Activated T-helper 9 cell treated with anti-CD3 and anti-CD28 coated beads, Interleukin-2, amount 50 U/mL, for 16 hours (primary cell): ENCODE measurements at places on chromosomes 4 and X.

DNA sequence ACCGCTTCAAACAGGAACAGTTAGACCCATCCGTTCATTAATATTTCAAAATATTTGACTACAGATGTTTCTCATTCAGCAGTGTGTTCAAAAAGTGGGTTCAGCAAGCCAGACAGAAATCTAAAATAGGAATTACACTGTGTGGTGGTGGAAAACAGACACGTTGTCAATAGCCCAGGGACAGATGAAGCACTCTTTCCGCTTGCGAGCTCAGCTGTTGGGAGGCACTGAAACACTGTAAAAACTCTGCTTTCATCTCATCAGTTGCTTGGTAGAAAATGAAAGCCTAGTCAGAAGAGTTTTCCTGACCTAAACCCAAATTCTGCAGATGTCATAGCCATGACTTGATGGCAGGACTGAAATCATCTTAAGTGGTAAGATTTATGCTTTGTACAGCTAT, 38.5 kb downstream of the LRP2BP start:
- no peak for DNase-seq

GRCh38 chr4:170110285-170110672, 20.5 kb upstream of the AADAT start:
- no peak for DNase-seq

- DNase-seq: no peak
Measured at GRCh38 chr4:85783483-85783882, 308.5 kb downstream of the ARHGAP24 start.

GRCh38 chr4:102355748-102356147, 10.5 kb upstream of the SLC39A8 start:
- DNase-seq: no peak

DNA sequence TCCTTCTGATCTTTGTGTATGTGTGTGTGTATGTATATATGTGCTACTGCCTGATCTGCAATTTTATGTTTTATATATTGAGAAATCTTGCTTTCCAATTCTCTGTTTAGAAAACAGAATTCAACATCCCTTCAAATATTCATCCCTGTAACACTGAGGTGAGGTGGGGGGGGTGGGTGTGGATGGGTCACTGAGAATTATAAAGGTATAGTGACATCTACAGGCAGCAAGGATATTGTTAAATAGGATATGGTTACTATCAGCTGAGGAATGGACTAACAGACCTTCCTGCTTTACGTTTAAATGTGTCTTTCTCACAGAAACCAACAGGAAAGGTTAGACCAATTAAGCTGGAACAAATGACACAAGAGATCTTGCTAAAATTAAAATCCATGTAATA, 19.0 kb upstream of the MAGEB2 start:
- no peak for DNase-seq

DNA sequence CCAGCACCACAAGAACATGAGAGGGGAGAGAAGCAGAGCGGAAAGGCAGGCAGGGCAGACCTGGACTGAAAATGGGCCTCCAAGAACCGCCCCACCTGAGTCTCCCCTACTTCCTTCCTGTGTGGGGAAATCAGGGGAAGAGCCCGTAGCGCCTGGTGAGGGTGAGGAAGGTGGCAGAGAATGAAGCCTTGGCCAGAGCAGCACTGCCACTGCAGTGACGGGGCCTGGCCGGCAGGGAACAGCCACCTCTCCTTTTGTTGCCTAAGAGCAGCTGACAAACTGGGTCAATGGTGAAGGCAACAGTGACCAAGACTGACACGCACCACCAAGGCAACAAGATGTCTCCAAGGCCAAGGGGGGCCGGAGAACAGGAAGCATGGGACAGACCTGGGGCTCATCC, 58.4 kb upstream of the CBR4 start:
- no peak for DNase-seq

- DNase-seq: peak; percentile 41
Measured at GRCh38 chrX:41384051-41384705, 50.2 kb downstream of the DDX3X start.

DNA sequence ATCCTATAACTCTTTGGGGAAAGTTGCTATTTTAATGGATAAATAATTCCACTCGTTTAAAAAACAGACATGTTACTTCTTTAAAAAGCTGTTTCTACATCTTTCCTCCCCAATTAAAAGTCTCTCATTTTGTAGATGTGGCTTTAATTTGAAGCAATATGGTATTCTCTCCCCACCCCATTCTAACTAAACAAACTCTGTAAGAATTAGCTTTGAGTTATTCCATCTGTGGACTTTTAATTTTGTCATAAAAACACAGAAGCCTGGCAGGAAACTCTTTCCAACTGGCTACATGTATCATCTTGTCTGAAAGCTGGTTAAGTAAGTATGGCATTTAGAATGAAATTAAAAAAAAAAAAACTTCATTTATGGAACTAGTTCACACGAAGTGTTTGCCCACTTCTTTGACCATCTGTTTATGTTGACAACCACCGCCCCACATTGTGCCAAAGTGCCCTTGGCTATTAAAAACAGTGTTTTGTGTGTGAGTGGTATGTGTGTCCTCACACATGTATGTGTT, 140.3 kb downstream of the NAA11 start:
- no peak for DNase-seq

- DNase-seq: no peak
Measured at GRCh38 chrX:31272472-31272775, 200.6 kb upstream of the FTHL17 start.

GRCh38 chr4:153643406-153644383, 40.4 kb upstream of the TLR2 start:
- no peak for DNase-seq

GRCh38 chrX:36861601-36862000, 146.6 kb upstream of the FAM47C start:
- no peak for DNase-seq

- no peak for DNase-seq
Measured at GRCh38 chr4:11881947-11882346, 453.3 kb upstream of the HS3ST1 start.

- DNase-seq: no peak
Measured at GRCh38 chr4:36786519-36786918, 458.0 kb upstream of the NWD2 start.

- DNase-seq: no peak
Measured at GRCh38 chrX:44529310-44529709, 13.3 kb downstream of the FUNDC1 start.

DNA sequence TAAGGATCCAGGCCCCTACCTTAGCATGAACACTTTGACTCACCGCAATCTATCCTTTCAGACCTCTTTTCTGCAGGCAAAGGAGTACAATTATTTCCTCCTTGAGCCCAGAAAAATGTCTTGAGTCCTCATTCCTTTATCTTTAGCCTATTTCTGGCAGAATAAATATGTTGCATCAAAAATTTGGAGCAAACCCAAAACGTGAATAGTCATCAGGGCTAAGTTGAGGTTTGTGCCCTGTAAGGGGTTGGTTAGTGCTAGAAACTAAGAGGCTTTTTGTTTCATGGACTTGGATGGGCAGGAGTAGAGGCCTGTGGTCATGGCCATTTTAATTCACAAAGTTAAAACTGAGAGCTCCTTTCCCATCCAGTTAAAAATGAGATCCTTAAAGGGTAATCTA, 460.3 kb downstream of the GBA3 start:
- DNase-seq: no peak

DNA sequence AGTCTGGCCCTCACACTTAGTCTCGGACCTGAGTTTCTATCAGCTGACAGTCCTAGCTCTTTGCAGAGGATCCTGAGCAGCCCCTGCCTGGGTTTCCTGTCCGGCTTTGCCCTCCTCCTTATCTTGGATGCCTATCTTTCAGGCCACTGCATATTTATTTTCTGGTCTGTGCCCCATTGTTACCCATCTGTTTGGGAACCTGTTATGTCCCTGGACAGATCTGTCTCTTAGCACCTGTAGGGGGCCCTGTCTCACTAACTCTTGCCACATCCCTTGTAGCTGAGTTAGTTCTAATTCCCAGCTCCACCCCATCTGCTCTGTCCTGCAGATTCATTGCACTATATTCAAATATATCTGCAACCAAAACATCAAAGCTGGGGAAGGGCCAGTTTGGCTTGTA, 514.9 kb upstream of the LCORL start:
- no peak for DNase-seq

DNA sequence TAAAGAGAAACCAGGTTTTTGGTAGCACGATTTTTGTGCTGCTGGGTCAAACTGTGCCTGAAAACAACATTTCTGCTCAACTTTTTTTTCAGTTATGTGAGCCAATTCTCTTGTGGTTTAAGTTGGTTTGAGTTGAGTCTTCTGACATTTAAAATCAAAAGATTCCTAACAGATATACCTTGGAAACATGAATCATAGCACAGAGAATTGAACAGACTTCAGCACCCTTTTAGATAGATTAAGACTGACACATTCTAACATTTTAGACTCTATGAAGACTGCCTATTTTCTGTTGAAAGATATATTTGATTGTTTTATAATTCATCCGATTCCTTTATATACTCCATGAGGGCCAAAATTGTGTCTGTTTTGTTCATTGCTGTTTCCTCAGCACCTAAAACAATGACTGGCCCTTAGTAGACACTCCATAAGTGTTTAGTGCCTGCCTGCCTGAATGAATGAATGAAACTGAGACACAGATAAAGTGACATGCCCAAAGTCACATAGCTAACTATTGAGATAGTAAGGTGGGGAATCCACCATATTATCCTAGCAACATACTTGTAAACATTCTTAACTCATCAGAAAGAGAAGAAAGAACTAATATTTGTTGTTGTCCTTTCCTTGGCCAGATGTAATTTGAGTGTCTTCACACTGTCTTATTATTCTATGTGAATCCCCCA, 624.0 kb downstream of the MID1IP1 start:
- no peak for DNase-seq

GRCh38 chr4:78162821-78163220, 105.7 kb downstream of the FRAS1 start:
- DNase-seq: no peak

GRCh38 chr4:26020083-26020668, 106.2 kb downstream of the SMIM20 start:
- no peak for DNase-seq

DNA sequence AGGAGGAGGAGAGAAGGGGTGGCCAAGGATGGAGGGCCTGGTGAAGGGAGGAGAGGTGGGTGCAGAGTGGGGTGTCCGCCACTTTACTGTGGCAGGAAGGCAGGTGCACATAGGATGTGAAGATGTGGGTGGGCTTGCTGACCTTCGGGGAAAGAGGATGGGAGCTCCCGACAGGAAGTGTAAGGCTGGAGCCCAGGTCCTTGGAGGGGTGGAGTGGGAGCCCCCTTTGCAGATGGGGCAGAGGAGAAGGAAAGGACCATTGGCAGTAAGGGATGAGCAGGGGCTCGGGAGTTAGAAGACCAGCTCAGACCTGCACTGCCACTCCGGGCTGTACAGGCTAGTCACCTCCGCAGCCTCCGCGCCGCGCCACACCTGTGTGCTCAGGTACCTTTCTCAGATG, 89.5 kb downstream of the EVC start:
- DNase-seq: no peak

GRCh38 chr4:89879215-89879614, 15.4 kb upstream of the MMRN1 start:
- no peak for DNase-seq

- no peak for DNase-seq
Measured at GRCh38 chr4:186651624-186652023, 72.0 kb downstream of the FAT1 start.

GRCh38 chr4:7831330-7831729, 108.3 kb downstream of the AFAP1 start:
- DNase-seq: peak; percentile 33

- DNase-seq: no peak
Measured at GRCh38 chrX:44989995-44990770, 117.2 kb downstream of the KDM6A start.

DNA sequence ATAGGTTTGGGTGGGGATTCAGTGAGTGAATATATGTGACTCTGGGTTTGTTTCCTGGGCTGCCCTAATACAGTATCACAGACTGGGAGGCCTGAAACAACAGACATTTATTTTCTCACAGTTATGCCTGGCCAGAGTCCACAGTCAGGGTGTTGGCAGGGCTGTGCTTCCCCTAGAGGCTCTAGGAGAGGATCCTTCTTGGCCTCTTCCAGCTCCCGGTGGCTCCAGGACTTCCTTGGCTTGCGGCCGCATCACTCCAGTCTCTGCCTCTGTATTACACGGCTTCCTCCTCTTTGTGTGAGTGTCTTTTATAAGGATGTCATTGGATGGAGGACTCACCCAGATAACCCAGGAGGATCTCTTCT, 5.2 kb upstream of the JAKMIP1 start:
- no peak for DNase-seq

DNA sequence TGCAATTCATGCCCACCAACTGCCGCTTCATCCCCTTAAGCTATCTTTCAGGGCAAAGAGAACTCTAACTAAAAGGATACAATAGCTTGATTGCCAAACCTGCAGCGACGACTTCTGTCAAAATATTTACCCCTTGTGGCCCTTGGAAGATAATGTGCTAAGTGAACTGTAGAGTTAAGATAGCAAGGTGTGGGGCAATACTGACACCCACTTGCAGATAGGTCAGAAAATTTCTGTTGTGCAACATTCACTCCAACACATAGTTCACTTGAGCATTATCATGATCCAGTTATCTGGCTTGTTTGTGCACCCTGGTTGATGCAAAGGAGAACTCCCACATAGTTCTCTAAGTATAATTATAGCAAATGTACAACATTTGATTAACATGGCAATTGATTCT, 55.6 kb downstream of the RHOXF2B start:
- DNase-seq: no peak

GRCh38 chr4:102862016-102862415, 6.8 kb upstream of the CISD2 start:
- DNase-seq: no peak

DNA sequence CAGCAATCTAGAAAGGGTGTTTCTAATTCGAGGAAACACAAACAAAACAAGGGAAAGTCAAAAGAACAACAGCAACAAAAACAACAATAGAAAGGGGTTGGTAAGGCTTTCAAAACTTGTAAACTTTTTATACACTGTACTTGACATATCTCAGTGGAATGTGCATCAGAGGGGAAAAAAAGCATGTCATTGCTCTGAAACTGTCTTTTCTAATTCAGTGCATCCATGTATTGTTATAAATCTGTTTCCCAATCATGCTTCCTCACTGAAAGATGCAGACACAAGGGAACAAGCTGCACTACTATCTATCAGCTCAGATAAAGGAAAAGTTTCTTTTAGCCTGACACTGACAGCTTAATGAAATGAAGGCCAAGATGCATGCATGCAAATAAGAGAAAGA, 44.2 kb upstream of the PCDH18 start:
- no peak for DNase-seq

DNA sequence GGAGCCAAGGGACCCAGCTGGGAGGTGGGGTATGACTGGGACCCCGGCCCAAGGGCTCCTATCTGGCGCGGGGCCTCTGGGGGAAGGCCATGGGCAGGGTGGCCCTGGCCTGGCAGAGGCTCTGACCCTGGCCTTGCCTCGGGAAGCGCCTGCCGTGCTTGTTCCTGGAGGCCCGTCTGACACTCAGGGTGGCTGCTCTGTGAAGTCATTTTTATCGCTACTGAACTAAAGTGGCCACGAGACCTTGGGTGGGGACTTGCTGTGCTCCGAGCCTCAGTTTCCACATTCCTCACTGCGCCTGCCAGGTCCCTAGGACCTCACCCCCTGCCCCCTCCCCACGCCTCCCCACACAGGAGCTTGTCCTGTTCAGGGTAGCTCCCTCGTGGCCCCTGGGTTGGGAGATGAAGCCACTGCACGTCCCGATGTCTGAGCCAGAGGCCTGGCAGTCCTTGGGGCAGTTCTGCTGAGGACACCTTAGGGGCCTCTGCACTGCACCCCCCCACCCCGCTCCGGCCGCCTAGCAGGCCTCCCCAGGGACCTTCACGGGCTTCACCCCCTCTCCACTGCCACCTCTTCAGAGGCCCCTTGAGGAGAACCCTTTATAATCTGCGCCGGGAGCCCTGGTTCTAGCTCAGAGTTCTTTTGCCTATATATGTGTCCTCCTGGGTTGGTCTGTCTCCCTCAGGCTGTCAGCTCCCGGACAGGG, 639 bp upstream of the SORCS2 start:
- DNase-seq: no peak
